ENCODE measurements at places on chromosomes 5 and 9.

DNA sequence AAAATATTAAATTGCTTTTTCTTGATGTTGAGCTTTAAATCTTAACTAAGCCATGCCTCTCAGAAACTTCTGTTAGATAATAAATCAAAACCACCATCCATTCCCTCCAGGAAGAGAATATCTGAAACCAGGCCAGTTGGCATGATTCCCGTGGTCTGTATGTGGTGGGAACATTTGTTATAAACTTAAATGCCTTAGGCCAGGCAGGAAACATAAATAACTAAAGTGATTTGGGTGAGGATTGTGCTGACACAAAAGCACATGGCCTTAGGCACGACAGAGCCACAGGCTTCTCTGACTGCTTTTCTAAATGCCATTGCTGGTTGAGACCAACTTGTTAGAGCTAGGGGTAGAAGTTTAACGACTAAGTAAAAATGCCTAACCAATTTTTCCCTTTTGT, 255.9 kb downstream of the GABRG2 start:
- no peak for DNase-seq

- no peak for DNase-seq
These were observed 109.9 kb upstream of the SLC1A3 start for GRCh38 chr5:36496471-36496870.

DNA sequence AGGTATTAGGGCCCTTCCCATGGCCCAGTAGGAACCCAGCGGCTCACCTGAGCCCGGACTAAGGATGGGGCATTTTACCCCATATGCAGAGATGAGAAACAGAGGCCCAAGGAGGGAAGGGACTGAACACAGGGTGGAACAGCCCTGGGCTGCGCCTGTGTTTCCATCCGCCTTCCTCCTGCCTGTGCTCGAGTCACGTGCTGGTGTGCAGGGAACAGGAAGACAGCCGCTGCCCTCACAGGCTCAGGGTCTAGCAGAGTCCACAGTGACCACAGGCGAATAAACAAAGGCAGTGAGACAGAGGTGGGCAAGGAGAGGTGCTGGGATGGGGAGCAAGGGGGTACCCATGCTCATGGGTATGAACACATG, 129.4 kb downstream of the C9orf50 start:
- no peak for DNase-seq

GRCh38 chr5:126769703-126770102, 7.2 kb upstream of the LMNB1 start:
- no peak for DNase-seq

DNA sequence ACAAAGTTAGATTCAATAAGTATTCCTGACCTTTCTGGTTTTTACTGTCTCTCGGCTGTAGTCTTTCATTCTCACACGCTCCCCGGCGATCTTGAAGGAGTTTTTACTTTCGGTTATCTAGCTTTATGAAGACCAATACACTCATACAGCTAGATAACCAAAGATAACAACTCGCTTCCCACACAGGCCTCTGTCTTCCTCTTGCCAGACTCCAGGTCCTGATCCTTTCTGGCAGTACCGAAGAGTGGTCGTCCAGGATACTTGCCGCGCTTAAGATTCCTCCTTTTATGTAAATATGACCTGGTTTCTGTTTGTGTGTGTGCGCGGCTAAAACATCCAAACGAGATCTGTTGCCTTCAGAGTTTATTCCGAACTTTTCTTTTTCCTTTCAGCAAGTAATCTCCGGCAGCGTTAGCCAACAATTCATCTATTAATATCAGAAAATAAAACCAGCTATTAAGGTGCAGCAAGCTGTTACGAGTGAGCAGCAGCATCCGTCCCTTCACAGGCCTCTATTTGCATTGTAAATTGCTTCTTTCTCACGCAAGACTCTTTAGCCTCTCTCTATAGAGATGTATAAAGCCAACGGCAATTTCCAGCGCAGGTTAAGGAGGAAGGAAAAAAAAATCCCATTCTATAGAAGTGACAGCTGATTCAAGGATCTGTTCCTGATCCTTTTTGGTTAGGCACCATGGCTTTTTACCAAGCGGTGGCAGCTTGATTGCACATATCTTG, 216.1 kb downstream of the MEF2C start:
- no peak for DNase-seq

- DNase-seq = no peak
These were observed 273.1 kb downstream of the KIAA0825 start for GRCh38 chr5:94345257-94345656.

DNA sequence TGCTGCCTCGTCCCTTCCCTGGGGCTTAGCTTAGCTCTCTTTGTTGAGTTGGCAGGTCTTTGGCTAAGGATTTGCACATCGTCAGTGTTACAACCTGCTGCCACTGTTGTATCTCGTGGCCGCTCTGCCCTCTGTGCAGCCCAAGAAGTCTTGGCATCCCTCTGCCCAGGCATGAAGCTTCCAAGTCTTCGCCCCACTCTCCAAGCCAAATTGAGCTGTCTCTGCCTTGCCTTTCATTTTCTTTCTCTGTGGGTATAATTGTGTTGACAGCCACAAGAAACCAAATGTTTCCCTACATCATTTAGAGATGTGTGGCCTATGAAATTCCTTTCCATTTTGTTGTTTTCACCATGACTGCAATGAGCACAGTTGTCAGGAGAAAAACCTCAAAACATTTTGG, 29.6 kb upstream of the MED27 start:
- DNase-seq = no peak

DNA sequence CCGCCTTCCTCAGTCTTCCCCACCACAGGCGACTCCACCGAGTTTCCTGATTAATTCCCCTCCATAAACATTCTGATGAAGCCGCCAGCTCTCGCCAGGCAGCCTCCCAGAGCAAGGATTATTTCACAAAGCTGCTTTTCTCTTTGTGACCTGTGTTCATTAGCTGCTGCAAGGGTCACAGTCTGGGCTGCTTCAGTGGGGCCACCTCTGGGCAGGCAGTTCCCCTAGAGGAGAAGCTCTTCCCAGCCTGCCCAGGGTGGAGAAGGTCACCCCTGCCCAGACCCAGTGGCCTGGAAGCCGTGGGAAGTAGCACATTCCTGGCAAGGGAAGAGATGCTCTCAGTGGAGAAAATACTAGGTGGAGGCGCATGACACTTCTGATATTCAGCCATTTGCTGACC, 58.4 kb upstream of the RAPGEF1 start:
- no peak for DNase-seq

DNA sequence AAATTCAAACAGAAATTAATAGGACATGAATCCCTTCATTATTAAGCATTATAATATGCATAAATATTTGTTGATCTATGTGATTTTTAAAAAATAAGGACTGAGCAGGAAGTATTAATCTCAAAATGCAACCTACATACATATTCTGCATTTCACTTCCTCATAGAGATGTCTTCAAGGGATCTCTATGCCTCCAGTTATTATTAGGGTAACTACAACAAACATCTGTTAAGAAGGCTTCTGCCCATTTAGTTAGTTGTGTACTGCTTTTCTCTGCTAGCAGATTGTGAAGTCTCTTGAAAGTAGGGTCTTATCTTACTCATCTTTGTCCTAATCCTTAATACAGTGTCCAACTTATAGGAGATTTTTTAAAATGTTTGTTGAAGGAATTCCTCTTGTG, 414.1 kb downstream of the ACTL7B start:
- DNase-seq = no peak

- DNase-seq = no peak
These were observed 426.3 kb upstream of the TLE4 start for GRCh38 chr9:79145442-79145841.

- no peak for DNase-seq
These were observed 120.9 kb downstream of the SSBP2 start for GRCh38 chr5:81629986-81630385.

GRCh38 chr5:14068136-14068535, 75.0 kb upstream of the TRIO start:
- no peak for DNase-seq

GRCh38 chr9:126390923-126391322, 64.3 kb downstream of the MVB12B start:
- DNase-seq = no peak

DNA sequence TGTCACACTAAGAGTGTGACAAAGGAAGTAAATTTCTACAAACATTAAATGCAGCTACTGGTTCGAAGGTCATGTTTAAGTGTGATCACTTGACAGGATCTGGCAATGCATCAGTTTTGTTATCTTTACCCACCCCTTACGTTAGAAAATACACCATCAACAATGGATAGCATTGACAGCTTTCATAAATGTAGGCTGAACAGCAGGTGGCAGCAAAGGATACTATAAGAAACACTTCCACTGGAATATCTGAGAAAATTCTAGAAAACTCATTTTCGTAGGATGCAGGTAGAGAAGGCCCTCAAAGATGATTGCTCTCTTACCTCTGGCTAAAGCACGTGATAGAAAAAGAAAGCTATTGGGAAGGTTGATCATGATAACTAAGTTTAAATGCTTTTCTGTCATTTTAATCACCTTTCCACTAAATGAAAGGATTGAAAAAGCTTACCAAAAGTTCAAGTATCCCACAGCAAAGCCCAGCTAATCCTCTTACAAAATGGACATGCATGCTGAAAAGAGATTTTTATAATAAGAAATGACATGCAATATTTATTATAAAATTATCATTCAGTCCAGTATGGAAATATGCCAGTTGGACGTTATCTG, 292.5 kb downstream of the PARP8 start:
- DNase-seq = no peak

DNA sequence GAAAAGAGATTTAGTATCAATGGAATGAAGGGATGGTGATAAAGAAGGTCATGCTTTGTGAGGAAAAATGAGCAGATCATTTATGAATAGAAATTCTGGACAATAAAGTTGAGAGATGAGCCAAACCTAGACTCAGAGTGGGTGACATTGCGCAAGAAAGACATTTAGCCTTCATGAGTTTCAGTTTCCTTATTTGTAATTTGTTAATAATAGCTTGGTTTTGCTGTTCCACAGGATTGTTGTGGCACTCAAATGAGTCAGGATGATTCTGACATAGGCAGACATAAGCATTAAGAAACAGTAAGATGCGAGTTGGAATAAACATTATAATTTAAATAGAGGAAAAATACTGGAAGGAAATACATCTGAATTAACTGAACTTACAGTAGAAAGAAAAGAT, 34.8 kb downstream of the ITGA2 start:
- DNase-seq = no peak

GRCh38 chr9:124762633-124763032, 8.5 kb downstream of the NR6A1 start:
- no peak for DNase-seq
